ENCODE measurements at places on chromosomes 12 and 14.

- no peak for DNase-seq
Observed at GRCh38 chr12:92676710-92677109, 26.1 kb upstream of the PLEKHG7 start.

- no peak for DNase-seq
Observed at GRCh38 chr14:74979442-74980397, 23.0 kb upstream of the EIF2B2 start.

DNA sequence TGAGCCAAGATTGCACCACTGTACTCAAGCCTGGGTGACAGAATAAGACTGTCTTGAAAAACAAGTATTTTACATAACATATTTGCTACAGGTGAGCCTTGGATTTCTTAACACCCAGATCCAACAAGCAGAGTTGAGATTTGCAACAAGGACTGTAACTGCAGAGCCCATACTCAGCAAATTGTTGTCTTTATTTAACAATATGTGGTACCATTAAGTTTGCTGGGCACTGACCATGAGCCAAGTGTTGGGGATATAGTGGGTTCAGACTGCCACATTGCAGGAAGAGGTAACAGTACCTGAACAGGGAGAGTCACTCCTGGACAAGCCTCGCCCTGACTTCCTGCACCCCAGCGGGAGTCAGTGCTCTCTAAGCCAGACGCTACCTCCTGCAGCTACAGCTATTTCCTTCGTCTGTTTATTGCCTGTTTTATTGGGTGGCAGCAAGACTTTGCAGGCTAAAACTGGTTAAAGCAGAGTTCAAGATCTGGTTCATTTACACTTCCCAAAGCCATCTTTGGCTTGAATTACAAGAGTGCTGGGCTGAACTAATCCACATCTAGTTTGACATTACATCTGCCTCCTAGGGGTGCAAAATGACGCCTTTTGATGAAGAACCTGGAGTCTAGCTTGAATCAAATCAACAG lies 12.5 kb downstream of the AHSA1 start:
- no peak for DNase-seq

- DNase-seq = no peak
Observed at GRCh38 chr14:72471346-72471745, 422.6 kb downstream of the DPF3 start.

DNA sequence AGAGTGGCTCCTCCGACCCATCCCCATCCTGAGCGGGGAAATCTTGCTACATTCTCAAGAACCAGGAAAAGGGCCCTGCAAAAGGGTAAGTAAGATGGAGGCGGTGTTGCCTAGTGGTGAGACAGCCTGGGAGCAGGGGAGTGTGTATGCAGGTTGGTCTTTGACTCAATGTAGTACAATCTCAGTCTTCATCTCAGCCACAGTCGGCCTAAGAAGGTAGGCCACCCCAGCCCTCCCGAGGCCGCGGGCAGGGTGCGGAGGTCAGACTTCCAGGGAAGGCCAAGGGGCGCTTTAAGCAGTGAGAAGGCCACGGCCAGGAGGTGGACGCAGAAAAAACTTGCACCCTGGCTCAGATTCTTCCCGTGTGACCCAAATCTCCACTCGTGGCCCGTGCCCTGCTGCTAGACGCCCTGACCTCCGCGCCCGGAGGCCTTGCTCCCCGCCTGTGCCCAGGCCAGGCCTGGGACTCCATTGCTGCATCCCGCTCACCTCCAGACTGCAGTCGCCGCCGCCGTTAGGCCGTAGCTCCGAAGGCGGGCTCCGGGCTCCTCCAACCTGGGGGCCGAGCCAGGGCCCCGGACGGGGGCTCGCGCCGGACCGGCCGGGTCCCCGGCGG lies 435 bp downstream of the FOXM1 start:
- peak; percentile 70 for DNase-seq

GRCh38 chr12:122835750-122836026 lies 431 bp downstream of the HIP1R start:
- no peak for DNase-seq

DNA sequence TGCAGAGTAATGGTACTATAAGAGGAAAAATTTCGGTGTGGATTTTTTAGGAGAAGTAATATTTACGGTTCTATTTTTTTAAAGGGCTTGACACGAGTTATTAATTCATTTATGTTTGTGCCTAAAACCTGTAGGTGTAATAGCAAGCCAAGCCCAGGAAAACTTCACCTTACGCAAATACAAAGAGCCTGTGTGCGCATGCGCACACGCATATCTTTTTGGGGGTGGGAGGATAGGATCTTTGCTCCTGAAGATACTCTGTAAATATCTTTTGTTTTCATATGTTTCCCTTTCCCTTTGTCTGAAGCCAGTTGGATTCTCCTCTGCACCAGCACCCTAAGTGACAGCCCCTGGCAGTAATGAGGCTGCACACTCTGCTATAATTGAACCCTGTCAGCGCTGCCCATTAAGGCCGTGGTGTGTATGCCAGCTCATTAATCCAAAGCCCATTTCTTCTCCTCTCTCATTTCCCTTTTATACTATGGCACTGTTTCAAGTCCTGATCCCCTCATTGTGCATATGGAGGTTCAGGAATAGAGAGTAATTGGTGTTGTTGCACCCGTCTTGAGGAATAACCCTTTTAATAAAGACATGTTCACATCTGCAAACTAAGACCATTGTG lies 327.2 kb upstream of the E2F7 start:
- DNase-seq = no peak

DNA sequence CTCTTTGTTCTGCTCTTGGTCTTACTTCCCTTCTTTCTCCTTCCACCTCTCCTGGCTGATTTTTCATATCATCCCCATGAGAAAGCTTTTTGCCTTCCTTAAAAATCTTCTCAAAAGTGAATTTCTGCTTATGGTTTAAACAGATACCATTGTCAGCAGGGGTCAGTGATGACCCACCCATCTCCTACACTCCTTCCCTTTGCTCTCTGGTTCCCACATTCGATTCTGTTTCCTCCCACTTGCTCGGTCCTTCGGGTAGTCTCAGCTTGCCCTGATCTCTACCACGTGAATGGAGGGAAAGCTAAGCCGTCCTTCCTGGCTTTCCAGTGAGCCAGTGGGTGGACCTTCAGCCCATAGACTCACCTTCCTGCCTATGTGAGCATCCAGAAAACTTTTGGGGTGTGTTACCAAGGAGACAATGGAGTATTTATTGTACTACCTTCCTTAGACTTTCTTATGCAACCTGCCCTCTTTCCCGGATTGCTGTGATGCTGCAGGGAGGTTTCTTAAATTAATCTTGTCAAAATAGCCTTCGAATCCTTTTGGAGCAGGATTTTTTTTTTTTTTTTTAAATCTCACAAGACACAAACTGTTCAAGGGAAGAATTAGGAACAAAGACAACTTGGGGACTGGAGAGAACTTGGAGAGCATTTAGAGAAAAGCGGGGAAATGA lies 306.3 kb downstream of the CACNA1C start:
- no peak for DNase-seq

DNA sequence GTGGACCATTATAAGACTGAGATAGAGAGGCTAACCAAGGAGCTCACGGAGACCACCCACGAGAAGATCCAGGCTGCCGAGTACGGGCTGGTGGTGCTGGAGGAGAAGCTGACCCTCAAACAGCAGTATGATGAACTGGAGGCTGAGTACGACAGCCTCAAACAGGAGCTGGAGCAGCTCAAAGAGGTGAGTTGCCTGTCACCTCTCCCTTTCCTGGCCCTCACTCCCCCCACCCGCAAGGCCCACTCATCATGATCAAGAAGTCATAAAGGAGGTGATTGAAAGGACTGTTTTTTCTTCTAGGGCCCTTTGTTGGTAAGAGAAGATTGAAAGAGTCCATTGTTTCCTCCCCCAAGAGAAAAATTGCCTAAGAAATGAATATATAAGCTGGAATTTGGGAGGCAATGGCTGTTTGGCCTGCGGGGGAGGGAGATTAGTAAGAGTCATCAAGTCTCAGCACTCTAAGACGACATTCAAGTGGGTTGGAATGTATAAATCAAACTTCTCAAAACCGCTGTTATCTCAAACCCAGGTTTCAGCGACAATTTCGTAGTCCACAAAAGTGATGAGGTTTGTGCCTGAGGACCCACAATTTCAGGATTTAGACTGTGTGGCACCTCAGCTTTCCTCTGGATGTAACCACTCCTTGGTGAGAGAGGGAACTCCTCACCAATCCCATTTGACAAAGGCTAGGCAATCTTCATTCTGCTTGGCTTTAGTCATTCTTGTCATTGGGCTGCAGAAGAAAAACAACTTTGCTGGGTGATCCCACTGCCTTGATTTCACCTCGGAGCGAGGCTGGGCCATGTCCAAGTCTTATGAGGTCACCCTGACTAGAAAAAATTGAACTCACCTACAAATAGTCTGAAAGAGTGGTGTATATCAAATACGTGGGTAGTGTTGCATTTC lies 966 bp downstream of the BICD1 start:
- peak; percentile 9 for DNase-seq

DNA sequence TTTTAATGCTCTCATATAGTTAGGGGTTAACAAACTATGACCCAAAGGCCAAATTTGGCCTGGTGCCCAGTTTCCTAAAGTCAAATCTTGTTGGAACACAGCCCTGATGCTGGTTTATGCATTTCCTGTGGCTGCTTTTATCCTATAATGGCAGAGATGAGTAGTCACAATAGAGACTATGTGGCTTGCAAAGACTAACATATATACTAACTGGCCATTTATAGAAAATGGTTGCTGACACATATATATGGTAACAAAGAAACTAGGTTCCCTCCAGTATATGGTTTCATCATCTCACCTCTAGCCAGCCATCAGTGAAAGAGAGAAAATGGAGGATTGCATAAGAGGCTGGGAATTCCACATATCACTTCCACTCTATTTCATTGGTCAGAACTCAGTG lies 10.8 kb downstream of the NAV3 start:
- DNase-seq = no peak

DNA sequence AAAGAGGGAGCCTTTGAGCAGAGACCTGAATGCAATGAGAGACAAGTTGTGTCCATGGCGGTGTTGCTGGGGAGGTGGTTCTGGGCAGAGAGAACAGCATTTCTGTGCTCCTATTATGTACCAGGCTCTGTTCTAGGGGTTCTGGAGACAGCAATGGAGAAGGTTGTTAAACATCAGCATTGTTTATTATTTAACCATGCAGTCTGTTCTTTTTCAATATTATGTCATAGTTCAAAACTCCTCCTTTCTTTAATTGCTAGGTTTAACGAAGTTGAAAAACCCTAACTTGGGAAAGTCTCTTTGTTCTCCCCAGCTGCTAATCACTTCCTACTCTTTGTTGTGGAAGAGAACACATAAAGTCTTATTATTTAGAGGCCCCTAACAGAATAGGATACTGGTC lies 279.3 kb downstream of the RAD51B start:
- DNase-seq = no peak

GRCh38 chr12:108065069-108065468 lies 64.0 kb upstream of the WSCD2 start:
- no peak for DNase-seq

DNA sequence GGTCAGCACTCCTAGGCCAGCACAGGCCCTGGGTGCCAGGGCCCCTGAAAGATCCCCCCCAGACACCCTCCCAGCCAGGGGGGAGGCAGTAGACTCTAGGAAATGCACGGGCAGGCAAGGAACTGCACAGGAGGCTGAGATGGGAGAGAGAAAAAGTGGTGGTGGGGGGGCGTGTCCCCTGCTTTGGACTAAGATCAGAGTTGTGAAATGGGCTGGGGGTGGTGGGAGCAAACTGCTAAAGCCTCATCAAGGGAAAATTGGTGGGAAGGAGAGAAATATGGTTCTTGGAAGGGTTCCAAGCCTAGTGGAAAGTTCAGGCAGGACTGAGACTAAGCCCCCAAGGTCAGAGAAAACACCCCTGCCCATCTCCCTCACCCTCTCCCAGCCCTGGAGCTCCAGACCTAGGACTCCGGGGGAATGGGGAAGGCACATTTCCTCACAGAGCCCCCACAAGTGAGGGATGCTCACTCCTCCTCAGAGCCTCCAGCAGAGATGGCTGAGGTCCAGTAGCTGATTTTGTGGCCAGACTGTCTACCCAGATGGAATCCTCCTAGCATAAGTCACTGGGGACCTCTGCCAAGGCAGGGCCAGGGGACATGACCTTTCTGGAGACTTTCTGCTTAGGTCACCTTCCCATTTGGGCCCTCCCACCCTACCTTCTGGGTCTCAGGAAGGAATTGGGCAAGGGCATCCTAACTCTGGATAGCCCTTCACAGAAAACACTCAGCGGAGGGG lies 29.8 kb downstream of the FIGNL2 start:
- no peak for DNase-seq

GRCh38 chr12:2118481-2119255 lies 65.9 kb downstream of the CACNA1C start:
- DNase-seq = no peak

GRCh38 chr14:35399083-35399937 lies 5.2 kb downstream of the NFKBIA start:
- peak; percentile 34 for DNase-seq

DNA sequence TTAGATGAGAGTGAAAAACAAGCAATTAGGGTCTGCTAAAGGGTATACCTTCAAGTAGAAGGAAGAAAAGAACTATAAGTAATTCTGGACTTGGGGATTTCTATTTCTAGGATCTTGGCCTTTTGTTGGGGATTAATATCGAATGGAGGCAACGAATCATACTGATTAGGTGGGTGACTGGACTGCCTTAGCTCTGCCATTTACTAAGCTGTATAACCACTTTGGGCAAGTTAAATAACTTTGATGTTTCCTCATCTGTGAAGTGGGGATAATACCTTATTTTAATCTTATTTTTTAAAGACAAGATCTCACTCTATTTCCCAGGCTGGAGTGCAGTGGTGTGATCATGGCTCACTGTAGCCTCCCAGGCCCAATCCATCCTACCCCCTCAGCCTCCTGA lies 6.6 kb downstream of the IKBIP start:
- no peak for DNase-seq
